ENCODE measurements at places on chromosomes 7 and 10.

GRCh38 chr10:33180390-33180789 is 154.1 kb downstream of the NRP1 start:
- peak; percentile 5 for DNase-seq
- H3K4me3 ChIP-seq = no peak overlapping the region
- no peak overlapping the region for H3K27ac ChIP-seq
- peaks cover 8% of the 10 kb centered on the region for H3K27me3 ChIP-seq

DNA sequence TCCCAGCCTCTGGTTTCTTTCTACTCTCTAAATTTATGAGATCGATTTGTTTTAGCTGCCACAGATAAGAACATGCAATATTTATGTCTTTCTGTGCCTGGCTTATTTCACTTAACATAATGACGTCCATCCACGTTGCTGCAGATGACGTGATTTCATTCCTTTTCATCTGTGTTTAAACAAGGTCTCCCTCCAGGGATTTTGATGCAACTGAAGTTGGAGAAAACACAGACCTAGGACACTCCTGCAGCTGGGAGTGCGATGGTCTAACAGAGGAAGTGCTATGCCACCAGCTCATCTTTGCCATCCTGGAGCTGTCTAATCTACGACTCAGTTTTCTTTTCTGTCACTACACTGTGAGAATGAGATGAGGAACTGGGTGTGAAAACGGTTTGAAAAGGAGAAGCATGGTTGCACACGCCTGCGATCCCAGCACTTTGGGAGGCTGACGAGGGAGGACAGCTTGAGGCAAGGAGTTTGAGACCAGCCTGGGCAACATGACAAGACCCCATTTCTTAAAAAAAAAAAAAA is 1.5 kb upstream of the KCTD7 start:
- peak overlapping the region; percentile 18 for H3K27ac ChIP-seq
- DNase-seq = no peak
- peaks cover 35% of the 10 kb centered on the region for H3K4me1 ChIP-seq
- H3K27me3 ChIP-seq = no peaks in the 10 kb centered on the region

DNA sequence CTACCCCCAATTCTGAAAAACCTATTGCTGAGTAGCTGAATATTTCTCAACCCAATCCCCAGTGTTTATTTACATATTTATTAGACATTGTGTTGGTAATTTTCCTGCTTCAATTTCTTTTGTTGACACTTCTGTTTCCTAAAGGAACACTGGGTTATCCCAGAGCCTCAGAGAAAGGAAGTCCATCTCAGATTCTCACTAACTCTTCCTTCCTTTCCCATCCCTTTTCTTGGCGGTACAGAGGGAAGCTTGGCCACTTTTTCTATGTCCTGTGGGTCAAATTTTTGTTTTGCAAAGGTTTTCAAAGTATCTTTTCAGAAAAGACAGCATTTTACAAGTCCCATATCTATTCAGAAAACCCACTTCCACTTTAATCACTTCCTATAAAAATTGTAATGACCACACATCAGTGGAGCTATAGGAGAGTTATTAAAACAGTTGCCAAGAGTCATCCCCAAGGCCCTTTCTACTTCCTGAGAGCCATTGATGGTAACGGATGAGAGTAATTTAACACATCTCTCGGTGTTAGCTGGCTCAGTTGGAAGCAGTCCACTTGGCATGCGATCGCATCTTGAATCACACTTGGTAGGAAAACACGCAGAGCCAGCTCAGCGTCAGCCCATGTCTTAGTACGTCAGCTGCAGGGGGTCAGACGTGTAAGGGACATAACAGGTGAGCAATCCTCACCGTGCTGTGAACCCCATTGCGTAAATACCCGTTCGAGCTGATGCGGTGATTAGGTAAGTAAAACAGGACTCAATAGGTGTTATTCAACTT is 231.1 kb upstream of the ADARB2 start:
- no peak overlapping the region for H3K27ac ChIP-seq
- no peak overlapping the region for H3K4me3 ChIP-seq
- DNase-seq = no peak
- H3K36me3 ChIP-seq = no peaks in the 10 kb centered on the region
- no peaks in the 10 kb centered on the region for H3K4me1 ChIP-seq

DNA sequence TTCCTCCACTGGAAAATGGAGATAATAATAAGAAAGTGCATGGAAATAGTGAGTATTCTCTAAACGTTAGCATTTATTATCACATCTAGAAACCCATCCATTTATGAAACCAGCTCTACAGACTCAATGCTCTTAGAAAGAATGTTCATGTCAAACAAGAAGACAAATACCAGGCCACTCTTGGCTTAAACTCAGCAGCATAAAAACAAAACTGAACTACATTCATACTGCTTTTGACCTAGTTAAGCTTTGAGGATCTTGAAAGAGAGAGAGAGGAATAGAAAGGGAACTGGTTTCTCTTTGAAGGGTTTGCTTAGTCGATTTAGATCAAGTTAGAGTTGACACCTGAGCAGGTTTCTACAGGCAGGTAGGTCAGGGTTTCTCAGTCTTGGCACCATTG is 332.9 kb upstream of the PRKCQ start:
- no peak overlapping the region for H3K27ac ChIP-seq
- no peaks in the 10 kb centered on the region for H3K36me3 ChIP-seq
- H3K4me1 ChIP-seq = no peaks in the 10 kb centered on the region
- no peaks in the 10 kb centered on the region for H3K27me3 ChIP-seq

- no peaks in the 10 kb centered on the region for H3K4me1 ChIP-seq
- no peak overlapping the region for H3K27ac ChIP-seq
- no peak for DNase-seq
Measured at GRCh38 chr10:85459906-85460305, 906.7 kb downstream of the GRID1 start.

GRCh38 chr7:17029150-17029549 is 147.4 kb upstream of the AGR3 start:
- no peak for DNase-seq
- no peaks in the 10 kb centered on the region for H3K4me1 ChIP-seq
- no peak overlapping the region for H3K4me3 ChIP-seq
- no peak overlapping the region for H3K27ac ChIP-seq

GRCh38 chr7:74063223-74063641 is 20.4 kb upstream of the LIMK1 start:
- DNase-seq = no peak
- no peaks in the 10 kb centered on the region for H3K36me3 ChIP-seq
- no peak overlapping the region for H3K4me3 ChIP-seq
- no peak overlapping the region for H3K27ac ChIP-seq
- H3K4me1 ChIP-seq = no peaks in the 10 kb centered on the region

DNA sequence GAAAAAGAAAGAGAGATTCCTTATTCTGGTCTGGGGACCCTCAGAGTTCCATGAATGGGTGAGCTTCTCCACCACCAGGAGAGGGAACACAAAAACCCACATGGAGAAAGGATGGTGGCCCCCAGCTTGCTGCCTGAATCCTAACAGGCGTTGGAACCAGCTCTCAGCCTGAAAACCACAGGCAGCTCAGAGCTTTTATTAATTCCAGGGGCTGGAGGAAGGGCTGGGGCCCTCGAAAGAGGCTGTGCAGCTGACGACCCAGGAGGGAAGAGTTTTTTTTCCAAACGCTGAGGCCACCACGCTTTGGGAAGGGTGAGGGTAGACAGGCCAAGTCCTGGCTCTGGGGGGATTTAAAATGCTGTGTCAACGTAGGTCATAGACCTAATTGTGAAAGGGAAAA is 10.8 kb upstream of the ELN start:
- no peak for DNase-seq
- no peaks in the 10 kb centered on the region for H3K36me3 ChIP-seq
- H3K27me3 ChIP-seq = no peaks in the 10 kb centered on the region
- no peak overlapping the region for H3K27ac ChIP-seq

DNA sequence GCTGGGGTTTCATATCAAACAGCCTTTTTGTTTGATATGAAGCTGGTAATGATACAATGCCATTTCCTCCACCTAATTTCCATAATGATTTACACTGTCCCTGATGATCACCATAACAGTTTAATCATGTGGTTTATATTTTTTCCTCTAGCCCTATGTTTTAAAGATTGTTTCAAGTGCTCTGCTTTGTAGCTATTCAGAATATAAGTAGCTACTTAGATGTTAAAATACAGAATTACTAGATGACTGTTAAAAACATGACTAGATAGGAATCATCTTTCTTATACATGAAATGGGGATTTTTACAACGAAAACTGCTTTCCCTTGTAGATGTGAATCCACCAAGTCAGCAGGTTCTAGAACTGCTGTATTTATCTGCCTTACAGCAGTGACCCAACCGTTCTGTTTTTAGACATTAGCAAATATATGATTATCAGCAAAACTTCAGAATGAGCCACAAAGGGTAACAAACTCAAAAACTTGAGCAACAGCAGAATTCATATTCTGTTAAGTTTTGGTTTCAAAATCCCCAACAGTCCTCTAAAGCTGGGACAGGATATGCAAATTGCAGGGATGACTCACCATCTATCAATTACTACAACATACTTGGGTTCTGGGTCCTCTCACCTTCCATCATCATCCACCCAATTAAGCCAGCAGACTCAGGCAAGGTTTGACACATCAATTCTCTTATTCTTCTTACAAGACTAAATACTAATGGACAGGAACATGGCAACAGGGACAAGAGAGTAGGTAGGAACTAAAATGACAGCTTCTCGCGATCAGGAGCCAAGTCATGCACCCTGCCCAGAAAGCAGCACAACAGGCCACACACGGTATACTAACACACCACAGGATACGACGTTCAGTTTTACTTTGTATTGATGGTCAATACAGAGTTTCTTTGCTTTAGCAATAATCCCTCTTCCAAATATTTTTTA is 83.9 kb downstream of the PIP4K2A start:
- peak overlapping the region; percentile 67 for H3K4me3 ChIP-seq
- H3K4me1 ChIP-seq = peaks cover 95% of the 10 kb centered on the region
- H3K36me3 ChIP-seq = peaks cover 7% of the 10 kb centered on the region

GRCh38 chr10:107415446-107415845 is 250.9 kb upstream of the SORCS1 start:
- H3K4me1 ChIP-seq = no peaks in the 10 kb centered on the region
- DNase-seq = no peak
- H3K4me3 ChIP-seq = no peak overlapping the region
- H3K36me3 ChIP-seq = no peaks in the 10 kb centered on the region
- no peak overlapping the region for H3K27ac ChIP-seq

- H3K4me1 ChIP-seq = peaks cover 34% of the 10 kb centered on the region
- peak overlapping the region; percentile 50 for H3K4me3 ChIP-seq
- no peak overlapping the region for H3K27ac ChIP-seq
- peak; percentile 58 for DNase-seq
- no peaks in the 10 kb centered on the region for H3K36me3 ChIP-seq
Measured at GRCh38 chr10:33005322-33006301, 47.6 kb upstream of the ITGB1 start.

GRCh38 chr10:113927440-113927839 is 73.0 kb downstream of the NHLRC2 start:
- no peaks in the 10 kb centered on the region for H3K36me3 ChIP-seq
- H3K4me3 ChIP-seq = no peak overlapping the region
- no peaks in the 10 kb centered on the region for H3K4me1 ChIP-seq
- H3K27ac ChIP-seq = no peak overlapping the region
- no peak for DNase-seq

- H3K27me3 ChIP-seq = no peaks in the 10 kb centered on the region
- H3K4me3 ChIP-seq = peak overlapping the region; percentile 14
- no peak overlapping the region for H3K27ac ChIP-seq
- peaks cover 2% of the 10 kb centered on the region for H3K4me1 ChIP-seq
- DNase-seq = no peak
Measured at GRCh38 chr7:70779321-70779720, 352.6 kb upstream of the GALNT17 start.

- H3K36me3 ChIP-seq = no peaks in the 10 kb centered on the region
- H3K27ac ChIP-seq = no peak overlapping the region
- DNase-seq = no peak
- peaks cover 8% of the 10 kb centered on the region for H3K4me1 ChIP-seq
Measured at GRCh38 chr10:88337134-88337533, 246.0 kb downstream of the RNLS start.

GRCh38 chr7:70700055-70700940 is 431.6 kb upstream of the GALNT17 start:
- no peak overlapping the region for H3K27ac ChIP-seq
- no peak for DNase-seq
- no peak overlapping the region for H3K4me3 ChIP-seq
- H3K4me1 ChIP-seq = peaks cover 6% of the 10 kb centered on the region
- H3K36me3 ChIP-seq = no peaks in the 10 kb centered on the region
- H3K27me3 ChIP-seq = peaks cover 27% of the 10 kb centered on the region

- H3K27me3 ChIP-seq = peaks cover 25% of the 10 kb centered on the region
- H3K36me3 ChIP-seq = no peaks in the 10 kb centered on the region
- no peak overlapping the region for H3K27ac ChIP-seq
- peak overlapping the region; percentile 33 for H3K4me3 ChIP-seq
Measured at GRCh38 chr7:143882020-143882603, 19.9 kb downstream of the TCAF1 start.

- no peak for DNase-seq
- H3K36me3 ChIP-seq = peaks cover 30% of the 10 kb centered on the region
- no peak overlapping the region for H3K27ac ChIP-seq
- no peak overlapping the region for H3K4me3 ChIP-seq
Measured at GRCh38 chr7:133625046-133625445, 372.2 kb downstream of the EXOC4 start.

- no peak overlapping the region for H3K27ac ChIP-seq
- H3K4me3 ChIP-seq = no peak overlapping the region
- no peak for DNase-seq
- H3K27me3 ChIP-seq = peaks cover 90% of the 10 kb centered on the region
- peaks cover 25% of the 10 kb centered on the region for H3K4me1 ChIP-seq
- H3K36me3 ChIP-seq = no peaks in the 10 kb centered on the region
Measured at GRCh38 chr7:97017192-97018125, 7.2 kb downstream of the DLX5 start.

- H3K4me1 ChIP-seq = no peaks in the 10 kb centered on the region
- no peaks in the 10 kb centered on the region for H3K36me3 ChIP-seq
- no peak overlapping the region for H3K27ac ChIP-seq
- H3K4me3 ChIP-seq = no peak overlapping the region
- DNase-seq = no peak
- H3K27me3 ChIP-seq = peaks cover 19% of the 10 kb centered on the region
Measured at GRCh38 chr10:111265341-111265740, 188.5 kb downstream of the ADRA2A start.

- peaks cover 68% of the 10 kb centered on the region for H3K4me1 ChIP-seq
- peaks cover 51% of the 10 kb centered on the region for H3K36me3 ChIP-seq
- H3K27me3 ChIP-seq = no peaks in the 10 kb centered on the region
- peak overlapping the region; percentile 43 for H3K4me3 ChIP-seq
Measured at GRCh38 chr10:119516381-119517234, 25.9 kb downstream of the RGS10 start.

DNA sequence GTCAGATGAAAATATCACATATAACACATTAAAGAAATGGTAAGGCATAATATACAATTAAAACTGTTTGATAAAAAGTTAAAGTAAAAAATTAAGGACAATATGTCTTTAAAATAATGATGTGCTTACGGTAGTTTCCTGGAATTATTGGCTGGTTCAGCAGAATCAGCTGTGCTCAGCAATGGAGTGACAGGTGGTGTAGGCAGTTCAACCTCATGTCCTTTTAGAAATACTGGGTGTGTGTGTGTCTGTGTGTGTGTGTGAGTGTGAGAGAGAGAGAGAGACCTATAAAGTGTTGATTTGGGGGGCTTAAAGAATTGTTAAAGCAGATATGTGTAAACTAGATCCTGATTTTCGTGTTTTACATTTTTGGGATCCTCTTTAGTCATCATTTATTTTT is 141.2 kb downstream of the ADAM22 start:
- DNase-seq = no peak
- H3K36me3 ChIP-seq = peaks cover 12% of the 10 kb centered on the region
- no peaks in the 10 kb centered on the region for H3K27me3 ChIP-seq
- H3K27ac ChIP-seq = no peak overlapping the region
- H3K4me3 ChIP-seq = no peak overlapping the region

GRCh38 chr10:488081-488932 is 201.2 kb downstream of the DIP2C start:
- no peak for DNase-seq
- H3K27me3 ChIP-seq = no peaks in the 10 kb centered on the region

All from activated naive CD4-positive, alpha-beta T cell treated with anti-CD3 and anti-CD28 coated beads for 36 hours (primary cell).